COLO829 (cell line): ENCODE measurements at places on chromosomes 11 and 22.

GRCh38 chr22:45692549-45692948 lies 20.9 kb downstream of the ATXN10 start:
- DNase-seq = peak; percentile 58

DNA sequence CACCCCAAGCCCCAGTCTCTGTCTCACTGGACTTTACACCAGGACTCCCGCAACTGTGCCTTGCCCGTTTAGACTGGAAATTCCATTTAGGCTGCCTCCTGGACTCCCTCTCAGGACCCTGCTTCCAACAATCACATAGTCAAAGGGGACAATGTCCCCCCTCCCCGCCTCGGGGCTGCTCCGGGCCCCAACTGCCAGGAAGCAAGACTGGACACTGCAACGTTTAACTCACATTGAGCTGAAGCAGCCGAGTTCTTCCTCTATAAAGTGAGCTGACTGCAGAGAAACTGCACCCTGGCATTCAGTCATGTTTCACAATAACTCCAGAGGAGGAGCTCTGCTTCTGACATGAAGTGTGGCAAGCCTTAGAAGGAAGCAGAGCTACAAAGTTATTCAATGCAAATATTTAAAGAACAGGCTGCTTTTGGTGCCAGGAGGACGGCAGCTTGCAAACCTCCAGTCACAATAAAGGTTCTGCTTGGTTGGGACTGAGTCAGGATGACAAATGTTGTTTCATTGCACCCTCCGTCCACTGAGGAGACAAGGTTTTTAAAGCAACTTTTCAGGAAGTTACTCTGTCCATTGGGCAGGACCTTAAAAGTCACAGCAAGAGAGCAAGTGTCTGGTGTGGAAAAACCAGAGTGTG lies 19.9 kb downstream of the PACSIN2 start:
- DNase-seq = peak; percentile 54

GRCh38 chr11:18329196-18329870 lies 7.0 kb downstream of the GTF2H1 start:
- DNase-seq = no peak

- DNase-seq = no peak
Observed at GRCh38 chr11:67612751-67613150, 6.0 kb downstream of the NDUFV1 start.

DNA sequence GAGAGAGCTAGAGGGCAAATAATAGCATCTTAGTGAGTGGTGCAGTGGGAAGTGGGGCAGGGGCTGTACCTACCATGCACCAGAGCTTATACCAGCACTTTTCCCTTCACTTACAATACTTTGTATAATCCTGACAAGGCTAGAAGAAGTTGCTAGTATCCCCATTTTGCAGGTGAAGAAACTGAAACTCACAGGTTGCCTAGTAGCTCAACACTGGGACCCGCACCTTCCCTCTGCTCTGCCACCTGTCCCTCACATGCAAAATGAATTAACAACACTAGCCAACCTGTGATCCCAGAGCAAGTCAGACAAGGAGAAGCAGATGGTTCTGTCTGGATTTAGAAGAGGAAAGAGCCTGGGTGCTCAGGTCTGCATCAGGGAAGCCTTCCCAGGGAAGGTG lies 510.4 kb downstream of the BUD13 start:
- DNase-seq = no peak

GRCh38 chr11:77502346-77502905 lies 28.5 kb upstream of the PAK1 start:
- no peak for DNase-seq

DNA sequence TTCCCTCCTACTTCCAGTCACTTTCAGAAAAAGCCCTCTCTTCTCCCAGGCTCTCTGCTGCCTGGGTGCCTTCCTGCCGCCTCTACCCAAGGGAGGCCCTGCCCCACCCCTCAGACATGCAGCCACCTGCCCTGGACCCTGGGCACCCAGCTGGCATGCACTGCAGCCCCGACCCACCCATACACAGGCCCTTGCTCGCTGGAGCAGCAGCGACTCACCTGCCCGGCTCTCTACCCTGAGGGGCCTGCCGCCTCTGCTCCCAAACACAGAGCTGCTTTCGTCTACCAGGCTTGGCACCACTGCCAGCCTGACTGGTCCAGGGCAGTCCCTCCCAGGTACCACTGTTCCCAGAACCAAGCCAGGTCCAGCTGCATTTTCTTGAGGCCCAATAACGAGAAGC lies 1.2 kb upstream of the TSSK2 start:
- DNase-seq = no peak

DNA sequence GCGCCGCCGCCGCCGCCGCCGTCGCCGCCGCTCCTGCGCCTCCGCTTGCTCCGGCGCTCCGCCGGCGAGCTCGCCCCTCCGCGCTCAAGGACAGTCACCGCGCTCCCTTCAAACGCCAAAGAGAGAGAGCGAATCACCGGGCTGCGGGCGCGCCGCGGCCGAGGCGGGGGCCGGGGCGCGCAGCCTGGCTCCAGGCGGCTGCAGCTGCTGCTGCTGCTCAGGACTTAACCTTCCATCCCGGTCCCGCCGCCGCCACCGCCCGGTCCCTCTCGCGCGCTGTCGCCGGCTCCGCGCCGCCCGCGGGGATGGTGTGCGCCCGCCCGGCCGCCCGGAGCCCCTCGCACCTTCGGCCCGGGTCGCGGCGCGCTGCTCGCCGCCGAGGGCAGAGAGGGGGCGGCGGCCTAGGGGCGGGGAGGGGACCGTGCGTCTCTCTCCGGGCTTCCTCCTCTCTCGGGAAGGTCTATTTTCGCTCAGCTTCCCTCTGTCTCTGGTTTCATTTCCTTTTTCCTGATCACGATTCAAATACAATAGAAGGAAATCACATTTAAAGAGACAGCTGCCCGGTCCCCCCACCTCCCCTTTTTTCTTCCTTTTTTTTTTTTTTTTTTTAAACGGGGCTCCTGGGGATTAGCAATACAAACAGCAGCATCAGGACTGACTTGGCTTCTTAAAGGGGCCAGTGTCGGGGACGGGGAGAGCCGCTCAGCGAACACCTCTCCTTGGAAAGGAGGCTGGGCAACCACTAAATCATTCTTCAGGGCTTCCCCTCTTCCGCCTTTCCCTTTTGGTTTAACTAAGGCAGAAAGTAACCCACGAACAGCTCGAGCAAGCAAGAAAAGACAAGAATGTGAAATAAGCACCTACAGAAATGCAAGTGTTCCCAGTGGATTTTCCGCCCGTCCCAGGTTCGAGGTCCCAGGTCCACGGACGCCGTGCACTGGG lies 22.1 kb downstream of the LMO2 start:
- DNase-seq = no peak

- no peak for DNase-seq
Observed at GRCh38 chr22:50165436-50166123, 5.0 kb upstream of the PANX2 start.

DNA sequence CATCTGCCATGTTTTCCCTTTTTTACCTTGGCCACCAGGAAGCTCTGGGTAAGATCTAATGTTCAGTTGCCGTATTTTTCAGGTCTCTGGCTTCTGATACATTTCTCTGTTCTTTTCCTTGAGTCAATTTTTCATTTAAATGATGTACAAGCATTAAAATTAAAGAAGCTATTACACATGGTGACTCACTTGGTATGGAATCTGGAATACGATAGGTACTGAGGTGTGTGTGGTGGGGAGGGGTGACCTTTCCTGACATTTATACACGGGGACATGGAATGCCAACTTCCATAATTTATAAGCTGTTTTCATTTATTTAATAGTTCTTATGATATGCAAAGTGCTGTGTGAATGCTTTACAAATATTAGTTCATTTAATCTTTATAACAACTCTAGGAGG lies 47.8 kb upstream of the ALX4 start:
- no peak for DNase-seq

DNA sequence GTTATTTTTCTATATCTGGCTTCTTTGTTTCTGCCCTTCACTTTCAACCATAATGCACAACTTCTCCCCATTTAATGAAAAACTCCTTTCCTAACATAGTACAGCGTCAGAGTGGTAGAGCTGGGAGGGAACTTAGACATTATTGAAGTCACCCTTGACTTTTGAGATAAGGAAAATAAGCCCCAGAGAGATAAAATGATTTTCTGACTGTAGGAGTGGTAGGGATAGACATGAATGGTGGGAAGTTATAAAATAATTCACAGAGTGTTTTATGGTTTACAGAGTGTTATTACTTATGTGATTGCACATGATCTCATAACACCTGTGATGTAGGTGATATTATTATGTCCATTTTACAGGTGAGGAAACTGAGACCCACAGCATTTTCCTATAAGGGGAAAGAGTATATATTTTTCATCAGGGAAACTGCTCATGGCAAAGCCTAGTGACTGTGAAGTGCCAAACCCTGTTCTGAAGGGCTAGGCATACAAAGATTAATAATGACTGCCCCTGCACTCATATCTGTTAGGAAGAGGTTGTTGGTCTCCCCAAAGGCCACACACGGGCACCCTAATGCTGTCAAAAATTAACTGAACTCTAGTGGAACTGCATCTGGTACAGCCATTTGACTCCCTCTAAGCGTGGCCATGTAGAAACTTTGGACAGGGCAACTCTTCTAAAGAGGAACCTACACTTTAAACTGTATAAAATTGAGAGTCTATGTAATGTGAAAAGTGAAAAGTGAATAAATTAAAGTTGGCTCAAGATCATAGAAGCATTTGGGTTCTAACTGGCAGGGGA lies 61.1 kb upstream of the PICALM start:
- no peak for DNase-seq

DNA sequence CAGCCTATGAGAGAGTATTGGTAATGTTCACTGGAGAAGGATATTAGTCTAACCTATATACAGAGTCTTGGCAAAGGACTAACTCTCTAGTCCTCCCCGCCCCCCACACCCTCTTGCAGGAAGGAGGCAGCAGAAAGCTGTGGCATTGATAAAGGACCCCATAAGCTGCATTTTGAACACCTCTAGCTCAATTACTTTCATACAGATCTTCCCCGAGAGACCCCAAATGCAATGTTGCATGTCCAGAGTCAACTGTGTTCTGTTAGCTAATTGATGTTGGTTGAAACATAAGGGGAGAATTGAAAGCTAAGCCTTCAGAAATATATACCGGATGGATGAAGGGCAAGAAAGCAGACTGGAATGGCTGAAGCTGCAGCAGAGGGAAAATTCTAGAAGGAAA lies 2.8 kb downstream of the MAP6 start:
- no peak for DNase-seq

DNA sequence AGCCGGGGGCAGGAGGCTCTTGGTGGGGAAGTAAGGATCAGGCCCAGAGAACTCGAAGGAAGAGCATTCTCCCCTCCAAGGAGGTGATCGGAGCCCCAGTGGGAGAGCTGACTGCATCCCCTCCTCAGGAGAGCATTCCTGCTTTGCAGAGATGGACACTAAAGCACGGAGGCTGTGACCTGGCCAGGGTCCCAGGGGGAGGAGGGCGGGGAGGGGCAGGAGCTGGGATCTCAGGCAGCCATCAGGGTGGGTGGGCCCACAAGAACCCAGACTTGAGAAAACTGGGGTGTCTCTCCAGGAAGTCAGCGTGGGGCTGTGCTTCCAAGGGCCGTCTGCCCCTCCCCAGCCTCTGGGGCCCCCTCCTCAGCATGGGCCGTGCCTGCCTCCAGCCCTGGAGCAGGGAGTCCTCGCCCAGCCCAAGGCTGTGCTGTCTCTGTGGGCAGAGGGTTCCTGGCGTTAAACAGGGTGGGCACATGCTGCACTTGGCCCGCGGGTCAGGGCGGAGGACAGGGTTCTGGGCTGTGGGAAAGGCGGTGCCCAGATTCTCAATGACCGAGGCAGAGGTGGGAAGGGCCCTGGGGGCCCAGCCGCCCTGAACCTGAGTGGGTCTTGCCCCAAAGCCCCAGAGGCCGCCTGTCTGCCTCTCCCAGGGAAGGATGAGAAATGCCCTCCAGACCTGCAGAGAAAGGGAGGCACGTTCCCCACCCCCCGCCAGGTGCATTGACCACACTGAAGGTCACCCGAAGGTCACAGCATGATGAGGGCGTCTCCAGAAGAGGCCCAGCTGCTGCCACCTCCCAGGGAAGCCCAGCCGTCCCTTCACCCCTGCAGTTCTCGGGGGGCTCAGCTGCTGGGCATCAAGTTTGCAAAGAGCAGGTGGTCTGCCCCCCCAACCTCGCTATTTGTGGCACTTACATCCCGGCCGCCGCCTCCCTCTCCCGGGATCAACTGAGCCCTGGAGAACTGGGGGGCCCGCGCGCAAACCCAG lies 643 bp downstream of the CEND1 start:
- DNase-seq = no peak

DNA sequence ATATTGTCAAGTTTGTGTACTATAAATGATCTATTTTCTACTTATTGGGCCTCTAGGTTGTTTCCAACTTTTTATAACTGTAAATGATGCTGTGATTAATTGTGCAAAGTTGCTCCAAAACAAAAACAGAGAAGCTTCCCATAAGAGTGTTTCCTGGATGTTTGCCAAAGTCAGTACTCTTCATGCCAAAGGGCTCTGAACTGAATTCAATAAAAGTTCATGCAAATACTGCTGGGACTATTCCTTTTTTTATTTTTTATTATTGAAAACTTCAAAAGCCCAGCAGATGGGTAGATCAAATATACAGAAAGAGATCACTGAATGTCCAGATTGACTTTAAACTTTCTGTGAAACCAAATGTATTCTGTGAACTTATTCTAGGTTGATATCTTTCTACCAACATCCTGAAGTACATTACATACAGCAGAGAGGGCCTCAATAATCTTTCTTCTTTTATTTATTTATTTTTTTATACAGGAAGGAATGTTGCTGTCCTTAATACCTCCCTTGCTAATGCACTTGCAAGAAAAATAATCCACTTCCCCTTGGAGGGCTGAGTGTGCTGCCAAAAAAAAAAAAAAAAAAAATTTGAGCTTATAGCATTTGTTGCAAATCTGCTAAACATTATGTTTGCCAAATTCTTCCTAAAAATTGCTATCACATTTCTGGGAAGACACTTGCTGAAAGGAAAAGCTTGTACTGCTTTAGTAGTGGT lies 53.0 kb downstream of the CTSC start:
- no peak for DNase-seq

DNA sequence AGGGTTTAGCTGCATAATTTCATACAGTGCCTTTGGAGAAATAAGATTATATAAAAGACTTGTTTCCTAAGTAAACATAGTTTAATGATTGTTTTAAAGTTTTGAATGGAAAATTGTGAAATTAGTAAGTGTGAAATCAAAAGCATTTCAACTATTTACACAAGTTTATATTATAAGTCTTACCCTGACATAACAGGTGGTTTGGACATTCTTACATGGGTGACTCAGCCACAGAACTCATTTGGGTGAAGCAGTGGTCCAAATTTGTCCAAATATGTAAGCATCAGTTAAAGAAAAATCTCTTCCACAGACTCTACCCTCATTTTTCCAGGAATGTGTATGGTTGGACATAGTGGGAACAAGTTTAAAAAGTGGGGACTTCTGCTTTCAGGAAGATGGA lies 68.0 kb downstream of the USP47 start:
- no peak for DNase-seq

GRCh38 chr11:48013269-48013901 lies 33.0 kb downstream of the PTPRJ start:
- DNase-seq = no peak

DNA sequence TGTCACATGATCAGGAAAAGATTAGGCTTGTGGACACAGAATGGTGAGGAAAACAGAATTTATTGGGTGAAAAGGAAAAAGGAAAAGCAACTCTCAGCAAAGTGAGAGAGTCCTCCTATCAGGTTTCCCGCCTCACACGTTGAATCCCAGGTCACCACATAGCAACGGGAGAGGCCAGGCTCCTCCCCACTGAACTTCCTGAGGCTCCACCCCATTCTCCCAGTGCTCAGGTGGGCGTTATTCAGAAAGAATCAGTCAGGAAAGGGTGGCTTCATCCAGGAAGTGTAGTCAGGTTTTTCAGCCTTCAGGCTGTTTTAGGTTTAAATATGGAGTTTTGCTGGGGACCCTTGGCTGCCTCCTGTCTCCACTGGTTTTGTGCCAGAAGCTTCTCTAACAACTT lies 66.9 kb downstream of the SPON1 start:
- DNase-seq = no peak
